ENCODE measurements at places on chromosomes 13 and 19.
A peak's percentile ranks its signal among the peaks of the same experiment; 100 is the strongest.

GRCh38 chr19:9741476-9742171, 26.9 kb downstream of the ZNF846 start:
- DNase-seq, result no peak

- DNase-seq, result no peak
Measured at GRCh38 chr19:46821512-46822409, 28.9 kb downstream of the AP2S1 start.

- DNase-seq, result no peak
Measured at GRCh38 chr13:43221611-43222010, 198.2 kb downstream of the DNAJC15 start.

GRCh38 chr13:89749888-89750287, 1597.6 kb upstream of the MIR17HG start:
- DNase-seq, result no peak

DNA sequence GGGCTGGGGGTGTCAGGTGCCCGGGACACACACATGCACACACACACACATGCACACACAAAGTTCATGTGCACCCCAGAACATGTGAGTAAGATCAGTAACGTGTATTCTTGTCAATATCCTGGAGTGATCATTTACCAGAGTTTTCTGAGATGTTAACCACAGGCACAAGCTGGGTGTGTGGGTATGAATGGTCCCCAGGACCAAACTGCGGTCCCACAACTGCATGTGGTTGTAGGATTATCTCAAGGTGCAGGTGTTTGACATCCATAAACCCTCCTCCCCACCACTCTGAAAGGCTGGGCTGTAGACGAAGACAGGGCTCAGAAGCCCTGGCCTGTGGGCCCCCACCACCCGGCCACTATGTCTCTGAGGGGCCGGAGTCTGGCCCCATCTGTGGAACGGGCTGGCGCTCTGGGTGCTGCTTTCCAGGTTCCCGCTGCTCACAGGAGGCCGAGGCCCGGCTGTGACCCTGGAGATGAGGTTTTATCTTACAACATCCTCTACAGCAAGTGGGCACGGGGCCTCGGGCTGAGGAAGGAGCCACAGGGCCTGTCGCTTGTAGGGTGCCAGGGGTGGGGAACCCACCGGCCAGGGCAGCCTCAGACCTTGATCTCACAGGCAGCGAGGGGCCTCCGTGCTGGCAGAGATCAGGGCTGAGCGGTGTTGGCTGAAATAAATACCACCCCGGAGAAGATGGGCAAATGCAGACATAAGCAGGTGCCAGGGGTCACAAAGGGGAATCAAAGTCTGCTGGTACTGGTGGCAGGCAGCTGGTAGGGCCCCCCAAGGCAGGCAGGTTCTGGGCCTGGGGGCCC, 4.3 kb downstream of the F2RL3 start:
- DNase-seq, result no peak

DNA sequence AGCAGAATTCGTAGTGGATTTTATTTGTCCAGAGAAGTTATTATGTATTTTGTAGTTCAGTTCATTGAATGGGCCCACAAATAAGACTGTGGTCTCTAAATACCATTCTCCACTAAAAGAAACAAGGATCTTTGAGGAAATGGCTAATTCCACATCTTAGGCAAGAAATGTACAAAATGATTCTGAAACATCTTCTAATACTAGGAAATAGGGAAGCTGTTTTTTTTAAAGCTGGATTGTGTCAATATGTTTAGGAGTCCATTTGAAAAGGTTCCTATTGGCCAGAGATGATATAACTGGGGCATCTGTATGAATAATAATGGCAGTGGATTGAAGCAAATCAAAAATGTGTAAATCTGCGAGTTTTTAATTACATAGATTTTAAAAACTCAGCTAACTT, 88.5 kb upstream of the SIAH3 start:
- no peak for DNase-seq

DNA sequence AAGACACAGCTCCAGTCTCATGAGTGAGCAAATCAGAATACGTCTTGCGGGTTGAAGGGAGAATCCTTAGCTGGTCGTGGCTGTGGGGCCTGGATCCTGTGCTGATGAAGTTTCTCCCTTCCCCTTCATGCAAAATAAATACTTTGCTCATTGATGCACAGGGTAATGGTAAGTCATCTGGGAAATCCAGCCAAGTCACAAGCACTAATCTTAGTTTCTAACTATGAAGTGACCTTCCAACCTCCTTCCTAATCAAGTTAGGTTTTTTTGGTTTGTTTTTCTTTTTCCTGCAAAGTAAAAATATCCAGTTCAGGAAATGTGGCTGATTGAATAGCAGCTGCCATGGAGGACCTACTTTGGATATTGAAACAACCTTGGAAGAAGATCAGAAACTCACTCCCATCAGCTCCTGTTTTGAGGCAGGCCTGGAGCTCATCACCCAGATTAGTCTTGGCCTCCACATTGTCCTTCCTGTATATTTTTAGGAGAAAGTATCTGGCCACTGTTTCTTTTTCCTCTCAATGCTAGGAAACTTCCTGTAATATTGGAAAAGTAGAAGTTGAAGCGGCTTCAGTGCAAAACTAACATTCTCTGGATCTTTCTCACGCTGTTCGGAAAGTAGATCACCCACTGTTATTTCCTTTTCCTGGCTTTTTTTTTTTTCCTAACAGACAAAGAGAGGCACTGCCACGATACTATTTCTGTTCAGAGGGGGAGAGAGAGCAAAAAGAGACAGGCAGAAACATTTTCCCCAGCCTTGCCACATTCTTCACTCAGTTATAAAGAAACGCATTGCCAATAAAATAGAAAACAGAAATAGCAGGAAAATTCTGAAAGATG, 12.3 kb upstream of the ARL11 start:
- no peak for DNase-seq

DNA sequence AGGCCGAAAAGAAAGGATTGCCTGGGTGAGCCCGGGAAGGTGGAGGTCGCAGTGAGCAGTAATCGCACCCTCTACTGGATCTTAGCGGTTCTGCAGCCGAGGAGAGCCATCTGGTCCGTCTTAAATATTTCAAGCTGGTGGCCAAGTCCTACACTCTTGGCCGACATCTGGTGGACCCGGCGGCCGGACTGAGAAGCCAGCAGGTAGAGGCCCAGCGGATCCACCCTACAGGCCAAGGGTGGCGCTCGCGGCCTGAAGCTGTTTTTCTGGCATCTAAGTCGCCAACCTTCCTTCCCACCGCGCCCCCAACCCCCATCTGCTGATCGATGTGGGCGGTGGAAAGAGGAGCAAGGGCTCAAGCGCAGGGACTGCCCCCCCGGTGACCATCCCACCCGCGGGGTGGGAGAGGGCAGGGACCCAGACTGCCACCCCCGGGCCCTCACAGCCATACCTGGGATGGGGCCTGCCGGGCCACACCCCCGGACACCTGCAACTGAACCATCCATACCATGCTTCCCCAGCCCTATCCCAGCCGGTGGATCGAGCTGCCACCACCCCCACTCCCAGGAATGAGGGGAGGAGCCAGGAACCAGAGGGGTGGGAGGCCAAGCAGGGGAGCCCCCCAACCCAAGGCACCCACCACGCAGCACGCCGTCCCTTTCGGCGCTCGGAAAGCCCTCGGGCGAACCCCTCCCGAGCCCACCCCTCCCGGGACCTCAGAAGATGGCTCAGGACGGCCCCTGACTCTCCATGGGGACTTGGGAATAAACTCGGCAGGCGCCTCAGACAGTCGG, 46.3 kb upstream of the ZNF730 start:
- DNase-seq, result no peak

DNA sequence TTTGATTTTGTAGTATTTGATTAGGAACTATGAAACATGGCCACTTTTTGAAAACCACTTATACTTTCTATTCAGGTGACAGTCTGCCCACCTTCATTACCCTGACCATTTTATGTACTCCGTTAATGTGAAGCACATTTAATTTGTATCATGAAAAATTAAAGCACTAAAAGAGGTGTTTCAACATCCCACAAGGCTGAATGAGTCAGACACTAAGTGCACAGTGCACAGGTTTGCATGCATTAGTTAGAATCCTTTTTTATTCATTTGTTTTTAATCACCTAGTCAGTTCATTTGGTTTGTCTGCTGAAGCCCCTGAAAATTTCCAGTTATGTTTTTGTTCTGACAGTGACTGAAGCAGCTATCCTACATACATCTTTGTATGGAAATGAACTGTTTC, 271.0 kb downstream of the SLITRK5 start:
- no peak for DNase-seq

DNA sequence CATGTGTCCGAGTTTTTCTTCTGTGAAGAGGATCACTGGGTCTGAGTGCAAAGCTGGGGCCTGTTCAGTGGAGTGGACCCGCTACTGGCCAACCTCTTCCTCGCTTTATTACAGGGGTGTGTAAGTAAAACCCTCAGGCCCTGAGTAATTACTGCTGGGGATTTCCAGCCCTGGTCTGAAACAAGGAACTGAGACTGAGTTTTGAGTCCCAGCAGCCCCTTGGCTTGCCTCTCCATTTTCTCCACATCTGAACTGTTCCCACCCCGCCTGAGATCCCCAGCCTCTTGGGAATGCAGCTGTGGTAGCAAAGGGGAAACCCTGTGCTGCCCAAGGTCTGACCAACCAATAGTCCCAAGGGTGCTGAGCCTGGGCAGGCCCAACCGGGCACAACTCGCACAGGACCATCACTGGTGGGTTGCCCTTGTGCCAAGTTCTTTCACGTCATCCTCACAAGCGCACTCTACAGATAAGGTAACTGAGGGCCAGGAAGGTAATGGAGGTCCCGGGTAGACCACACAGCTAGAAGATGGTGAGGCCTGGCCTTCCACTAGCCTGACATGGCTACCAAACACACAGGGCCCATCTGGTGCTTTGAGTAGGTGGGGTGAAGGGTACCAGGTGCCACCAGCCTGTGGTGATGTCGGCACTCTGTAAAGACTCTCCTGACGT, 13.7 kb upstream of the SLC35E1 start:
- DNase-seq, result no peak

- DNase-seq, result no peak
Measured at GRCh38 chr19:5271145-5271544, 69.5 kb downstream of the PTPRS start.

DNA sequence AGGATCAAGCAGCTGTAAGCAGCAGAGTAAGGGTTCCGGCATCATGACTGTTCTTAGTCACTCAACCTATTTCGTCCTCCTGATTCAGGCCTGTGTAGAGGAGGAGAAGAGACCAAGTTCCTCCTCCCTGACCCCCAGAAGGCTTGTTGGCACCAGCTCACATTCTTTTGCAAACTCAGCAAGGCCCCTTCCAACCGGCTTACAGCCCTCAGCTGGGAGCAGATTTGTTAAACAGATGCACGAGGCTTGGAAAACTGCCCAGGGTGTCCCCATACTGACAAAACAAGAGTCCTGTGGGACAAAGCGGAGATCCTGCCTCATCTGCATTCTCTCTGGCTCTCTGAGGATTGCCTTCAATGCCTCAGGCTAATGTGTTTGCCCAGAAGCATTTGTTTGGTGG, 113.2 kb upstream of the SOX21 start:
- peak; percentile 53 for DNase-seq

- no peak for DNase-seq
Measured at GRCh38 chr13:66424422-66424821, 805.7 kb downstream of the PCDH9 start.

DNA sequence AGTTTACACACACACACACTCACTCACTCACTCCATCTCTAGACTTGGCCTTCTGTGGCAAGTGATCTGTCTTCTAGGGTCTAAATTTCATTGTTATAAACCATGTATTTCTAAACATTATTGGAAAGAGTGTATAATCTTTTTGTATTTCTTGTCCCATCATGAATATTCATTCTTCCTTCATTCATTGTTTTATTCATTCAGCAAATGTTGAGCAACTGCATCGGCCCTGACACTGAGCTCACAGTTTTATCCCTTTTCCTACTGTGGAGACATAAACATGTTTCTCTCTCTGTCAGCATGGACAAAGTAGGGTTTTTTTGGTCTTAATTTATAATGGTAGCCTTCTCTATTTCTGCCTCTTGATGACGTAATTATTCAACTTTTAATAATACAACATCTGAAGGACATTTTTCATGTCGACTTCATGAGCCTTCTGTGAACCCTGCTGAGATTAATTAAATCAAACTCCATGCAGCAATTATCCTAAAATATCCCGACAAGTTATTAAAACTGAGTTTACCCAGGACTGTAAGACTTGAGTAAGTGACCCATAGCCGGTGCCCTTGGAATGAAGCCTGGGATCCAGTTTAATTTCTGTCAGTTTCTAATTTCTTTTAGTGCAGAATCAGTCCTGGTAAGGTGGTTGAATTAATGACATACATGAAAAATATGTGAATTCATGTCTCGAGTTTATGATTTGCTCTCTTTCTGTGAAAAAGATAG, 7.3 kb downstream of the SPATA13 start:
- no peak for DNase-seq

DNA sequence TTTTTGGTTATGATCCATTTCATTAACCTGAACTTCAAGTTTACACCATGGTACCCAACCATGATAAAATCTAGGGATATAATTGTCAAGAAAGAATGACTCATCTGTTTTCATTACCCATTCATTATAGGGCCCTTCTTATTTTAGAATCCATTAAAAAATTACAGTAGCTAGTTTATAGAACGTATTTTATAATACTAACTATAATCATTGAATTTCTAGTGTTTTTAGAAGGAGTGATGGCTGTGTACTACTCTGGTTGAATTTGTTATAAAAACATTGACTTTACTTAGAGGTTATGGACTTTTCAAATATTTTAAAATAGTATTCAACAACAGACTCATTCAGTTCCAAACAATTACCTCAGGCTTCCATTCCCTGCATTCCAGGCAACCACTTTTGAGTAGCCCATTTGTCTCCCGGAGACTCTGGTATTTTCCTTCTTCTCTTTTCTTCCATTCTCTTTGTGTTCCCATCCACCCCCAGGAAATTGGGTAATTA, 71.9 kb upstream of the KLF12 start:
- DNase-seq, result no peak

Measured in NCI-H748 treated with DMSO at 0.1 percent for 48 hours (cell line).